CD4-positive, alpha-beta T cell treated with Interleukin-12 subunit alpha and Interleukin-12 subunit beta, for 1 hour (primary cell): ENCODE measurements at places on chromosomes 6 and 20.
A peak's percentile ranks its signal among the peaks of the same experiment; 100 is the strongest.

DNA sequence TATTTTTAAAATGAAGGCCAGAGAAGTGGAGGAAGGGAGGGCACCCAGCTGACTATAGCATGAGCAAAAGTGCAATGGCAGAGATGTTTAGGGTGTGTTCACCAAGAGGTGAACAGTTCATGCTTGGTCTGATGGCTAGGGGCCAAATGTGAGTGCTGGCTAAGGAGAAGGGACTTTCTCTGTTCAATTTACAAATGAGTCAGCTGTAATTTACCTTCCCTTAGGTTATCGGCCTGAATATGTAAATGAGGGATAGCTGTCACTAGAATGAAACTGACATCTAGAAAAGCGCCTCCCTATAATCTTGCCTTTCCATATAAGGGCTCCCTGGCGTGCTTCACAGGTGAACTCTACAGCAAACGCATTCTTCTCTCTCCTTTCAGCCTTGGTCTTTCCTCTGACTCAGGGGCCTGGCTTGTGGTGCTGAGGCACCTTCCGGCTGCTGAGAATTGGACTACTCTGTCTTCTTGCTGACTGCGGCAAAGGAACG is 114.7 kb upstream of the BACH2 start:
- DNase-seq: peak; percentile 74

GRCh38 chr6:33860706-33861474 is 57.1 kb upstream of the MLN start:
- DNase-seq: peak; percentile 28

DNA sequence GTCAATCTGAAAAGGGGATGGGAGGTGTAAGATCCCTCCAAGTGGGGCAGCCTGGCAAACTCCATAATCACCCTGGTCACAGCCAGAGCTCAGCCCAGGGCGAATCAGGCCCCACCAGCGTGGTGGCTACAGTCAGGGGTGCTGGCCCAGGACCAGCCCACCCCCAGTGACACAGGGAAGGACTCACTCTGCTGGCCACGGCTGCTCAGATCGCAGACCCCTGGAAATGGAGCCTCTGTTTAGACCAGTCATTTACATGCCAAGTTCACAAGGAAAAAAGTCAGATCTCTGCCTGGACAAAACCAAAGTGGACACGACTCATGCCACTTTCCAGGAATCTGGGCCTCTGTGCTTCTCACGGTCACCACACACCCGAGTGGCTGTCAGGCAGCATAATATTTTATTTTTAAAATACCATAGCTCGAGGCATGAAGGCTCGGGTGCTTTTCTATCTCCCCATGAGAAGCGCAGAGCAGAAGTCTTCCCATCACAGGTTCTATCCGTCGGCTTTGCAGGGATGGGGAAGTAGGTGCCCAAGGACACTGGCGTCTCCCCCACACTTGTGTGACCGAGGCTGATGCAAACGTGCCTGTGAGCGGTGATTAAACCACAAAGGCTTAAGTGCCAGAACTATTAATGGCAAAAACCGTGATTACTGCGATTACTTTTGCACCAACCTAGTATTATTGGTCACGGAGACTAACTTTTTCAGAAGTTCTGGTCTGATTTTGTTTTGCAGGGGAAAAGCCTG is 13.0 kb downstream of the PXDC1 start:
- DNase-seq: no peak

DNA sequence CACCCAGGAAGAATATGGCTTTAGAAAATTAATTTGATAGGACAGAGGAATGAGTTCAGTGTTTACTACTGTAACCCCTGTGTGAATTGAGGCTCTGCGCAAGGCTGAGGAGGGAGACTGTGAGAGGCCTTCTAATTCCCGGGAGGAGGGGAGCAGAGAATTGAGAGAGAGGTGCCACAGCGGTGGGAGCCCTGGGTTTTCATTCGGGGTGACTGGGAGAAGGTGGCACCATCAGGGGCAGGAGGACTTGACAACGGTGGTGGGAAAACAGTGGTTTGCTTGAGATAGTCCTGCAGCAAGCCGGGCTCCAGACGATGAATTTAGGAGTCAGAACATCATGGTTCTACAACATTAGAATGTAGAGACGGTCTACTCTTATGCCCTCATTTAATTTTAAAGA is 9.2 kb downstream of the DUSP22 start:
- DNase-seq: no peak

DNA sequence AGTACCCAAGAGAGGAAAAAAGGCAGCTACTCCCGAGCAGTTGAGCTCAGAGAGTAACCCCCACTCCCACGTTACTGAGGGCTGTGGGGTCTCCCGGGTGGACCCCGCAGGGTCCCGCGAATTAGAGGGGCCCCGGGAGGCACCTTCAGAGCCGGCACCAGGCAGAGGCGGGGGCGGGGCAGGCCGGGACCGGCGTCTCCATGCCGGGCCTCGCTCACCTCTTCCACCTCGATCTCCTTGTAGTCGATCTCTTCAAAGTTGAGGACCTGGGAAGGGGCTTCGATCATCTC is 381 bp downstream of the MAP3K7 start:
- DNase-seq: no peak

DNA sequence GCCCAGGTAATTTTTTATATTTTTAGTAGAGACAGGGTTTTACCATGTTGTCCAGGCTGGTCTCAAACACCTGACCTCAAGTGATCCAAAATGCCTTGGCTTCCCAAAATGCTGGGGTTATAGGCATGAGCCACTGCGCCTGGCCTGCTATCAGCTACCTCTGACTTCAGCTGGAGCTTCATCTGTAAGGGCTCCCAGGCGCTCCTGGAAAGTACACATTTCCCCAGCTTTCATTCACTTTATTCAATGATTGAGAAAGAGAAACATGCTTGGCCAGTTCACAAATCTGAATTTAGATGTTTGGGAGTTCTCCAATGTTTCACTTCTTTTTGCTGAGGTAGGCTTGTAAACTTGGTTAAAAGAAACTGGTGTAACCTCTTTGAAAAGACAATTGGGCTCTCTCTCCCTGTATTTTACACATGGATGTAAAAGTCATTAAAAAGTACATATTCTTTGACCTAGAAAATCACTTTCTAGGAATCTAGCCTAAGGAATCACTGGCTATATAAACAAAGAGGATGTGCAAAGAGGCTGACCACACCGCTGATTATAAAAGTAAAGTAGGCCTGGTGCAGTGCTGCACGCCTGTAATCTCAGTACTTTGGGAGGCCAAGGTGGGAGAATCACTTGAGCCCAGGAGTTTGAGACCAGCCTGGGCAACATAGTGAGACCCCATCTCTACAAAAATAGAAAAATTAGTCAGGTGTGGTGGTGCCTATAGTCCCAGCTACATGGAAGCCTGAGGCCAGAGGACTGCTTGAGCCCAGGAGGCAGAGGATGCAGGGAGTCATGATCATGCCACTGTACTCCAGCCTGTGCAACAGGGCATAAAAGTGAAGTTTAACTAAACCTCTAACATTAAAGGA is 128.9 kb downstream of the BACH2 start:
- no peak for DNase-seq

DNA sequence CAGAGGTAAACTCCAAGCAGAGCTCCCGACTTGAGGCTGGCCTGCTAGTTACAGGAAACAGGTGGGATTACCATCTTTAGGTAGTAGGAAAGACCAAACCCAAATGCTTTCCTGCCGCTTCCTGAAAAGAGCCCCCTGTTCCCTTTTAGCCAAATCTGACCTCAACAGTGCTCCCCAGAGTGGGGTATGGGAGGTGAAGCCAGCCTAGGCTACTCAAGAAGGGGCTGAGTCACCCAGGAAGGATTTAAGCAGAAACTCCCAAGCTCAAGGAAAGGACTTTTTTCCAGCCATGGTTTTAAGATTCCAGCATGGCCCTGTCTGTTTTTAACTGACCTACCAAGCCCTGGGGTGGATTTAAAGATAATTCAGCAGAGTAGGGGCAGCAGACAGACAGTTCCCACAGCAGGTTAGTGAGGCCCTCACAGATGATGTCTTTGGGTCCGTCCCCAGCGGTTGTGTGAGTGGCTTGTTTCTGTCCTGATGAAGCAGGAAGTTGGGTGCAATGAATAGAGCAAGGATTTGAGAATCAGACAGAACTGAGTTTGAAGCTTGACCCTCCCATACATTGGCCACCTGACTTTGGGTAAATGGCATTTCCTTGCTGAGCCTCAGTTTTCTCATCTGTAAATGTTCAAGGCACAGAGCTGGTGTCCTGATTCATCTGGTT is 76.9 kb upstream of the MAFB start:
- no peak for DNase-seq

GRCh38 chr6:73123632-73124329 is 101.5 kb downstream of the KHDC1L start:
- DNase-seq: no peak

- DNase-seq: no peak
Observed at GRCh38 chr6:35489995-35490791, 6.7 kb downstream of the TEAD3 start.

GRCh38 chr20:62142252-62143080 is 728 bp downstream of the PSMA7 start:
- no peak for DNase-seq

DNA sequence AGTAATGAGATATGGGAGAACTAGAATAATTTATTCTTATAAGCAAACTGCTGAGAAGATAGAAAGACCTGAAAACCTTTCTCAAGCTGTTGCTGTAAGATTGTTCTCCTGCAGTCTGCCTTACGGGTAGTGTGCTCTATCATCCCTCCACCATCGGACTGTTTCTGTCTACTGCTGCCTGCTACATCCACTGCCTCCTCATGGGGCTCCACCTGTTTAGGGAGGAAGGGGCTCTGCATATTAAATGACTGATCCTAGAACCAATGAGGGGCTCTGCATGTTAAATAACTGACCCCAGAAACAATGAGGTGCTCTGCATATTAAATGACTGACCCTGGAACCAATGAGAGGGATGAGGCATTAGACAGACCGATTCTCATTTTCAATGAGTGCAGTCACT is 654.6 kb downstream of the KIF16B start:
- DNase-seq: no peak

- DNase-seq: no peak
Observed at GRCh38 chr20:44358776-44359175, 3.3 kb downstream of the HNF4A start.

- no peak for DNase-seq
Observed at GRCh38 chr6:8758412-8758811, 323.1 kb upstream of the SLC35B3 start.

DNA sequence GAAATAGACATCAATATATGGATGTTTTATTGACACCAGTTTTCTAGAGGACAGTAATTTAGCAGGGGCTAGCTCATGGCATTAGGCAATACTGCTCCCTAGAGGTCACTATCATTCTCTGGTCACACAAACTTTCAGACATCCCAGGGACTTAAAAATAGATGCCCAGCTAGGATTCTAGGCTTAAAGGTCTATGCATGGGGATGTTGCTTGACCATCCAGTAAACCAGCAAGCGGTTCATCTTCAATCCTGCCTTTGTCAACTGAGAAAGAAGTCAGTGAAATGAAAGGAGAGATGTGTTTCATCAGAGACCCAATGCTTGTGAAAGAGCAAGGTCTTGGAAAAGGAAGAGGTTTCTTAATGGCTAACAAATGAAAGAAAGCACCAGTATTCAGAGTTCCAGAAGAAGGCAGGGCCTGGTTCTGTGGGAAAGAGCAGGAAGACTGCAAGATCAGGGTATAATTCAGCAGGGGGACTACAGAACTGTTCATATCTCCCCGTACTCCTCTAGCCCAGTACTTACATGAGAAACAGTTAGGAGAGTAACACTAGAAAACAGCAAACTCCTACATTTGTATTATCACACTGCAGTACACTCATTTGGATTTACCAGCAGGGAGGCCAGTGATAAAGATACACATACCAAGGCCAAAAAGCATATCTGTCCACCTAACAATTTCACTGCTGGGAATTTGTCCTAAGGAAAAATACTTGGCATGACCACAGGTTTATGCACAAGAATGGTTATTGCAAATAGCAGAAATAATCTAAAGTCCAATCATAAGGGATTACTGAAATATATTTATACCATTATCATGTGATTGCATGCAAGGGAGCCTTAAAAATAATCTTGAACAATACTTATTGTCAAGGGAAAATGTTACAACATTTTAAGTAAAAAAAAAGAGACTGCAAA is 151.4 kb upstream of the LAMA2 start:
- DNase-seq: no peak

DNA sequence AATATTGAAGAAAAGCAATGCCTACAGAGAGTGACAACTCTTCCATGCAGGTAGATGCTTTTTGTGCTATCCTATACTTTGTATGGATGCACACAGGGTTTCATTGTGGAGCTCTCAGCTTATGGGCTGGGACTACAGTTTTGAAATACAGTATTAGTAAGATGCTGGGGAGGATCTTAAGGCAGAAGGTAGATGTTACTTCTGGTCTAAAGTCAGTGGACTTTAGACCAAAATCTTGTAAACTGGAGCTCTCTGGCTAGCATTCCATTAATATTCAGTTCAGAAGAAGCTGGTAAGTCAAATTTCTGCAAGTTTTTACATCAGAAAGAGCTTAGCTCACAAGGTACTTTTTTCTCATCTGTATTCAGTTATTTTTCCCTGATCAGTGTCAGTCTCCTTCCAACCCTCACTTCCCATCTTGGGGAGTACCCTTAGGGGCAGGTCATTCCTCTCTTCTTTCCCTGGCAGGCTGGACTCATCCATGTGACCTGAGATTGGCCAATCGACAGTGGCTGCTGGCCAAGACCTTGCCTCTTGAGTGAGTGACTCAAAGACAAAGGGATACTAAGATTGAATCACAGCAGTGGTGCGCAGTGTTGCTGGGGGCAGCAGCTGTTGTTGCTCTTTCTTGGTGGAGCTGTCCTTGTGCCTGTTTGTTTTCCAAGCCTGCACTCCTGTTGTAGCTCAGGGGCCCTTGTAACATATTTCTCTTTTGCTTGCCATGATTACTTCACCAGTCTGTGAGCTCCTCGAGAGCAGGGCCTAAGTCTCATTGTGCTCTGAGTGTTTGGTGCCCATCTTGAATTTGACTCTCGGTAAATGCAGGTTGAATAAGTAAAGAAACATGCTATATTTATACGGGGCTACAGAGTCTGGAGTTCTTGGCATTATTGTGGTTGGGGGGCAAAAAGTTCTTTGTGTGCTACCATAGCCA is 2.8 kb upstream of the PHF20 start:
- peak; percentile 56 for DNase-seq

DNA sequence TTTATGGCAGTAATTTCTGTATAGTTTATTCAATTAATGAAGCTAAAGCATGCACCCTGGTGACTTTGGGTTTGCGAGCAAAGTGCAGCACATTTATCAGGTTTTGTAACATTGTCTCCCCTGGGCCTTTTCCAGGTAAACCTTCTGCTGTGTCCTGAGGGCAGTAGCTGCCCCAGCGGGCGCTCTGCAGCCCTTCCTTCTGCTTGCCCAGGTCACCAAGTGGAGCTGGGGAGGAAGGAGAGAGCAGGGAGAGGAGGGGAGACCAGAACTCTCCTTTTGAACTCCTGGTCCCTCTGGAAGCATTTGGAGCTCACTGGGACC is 145.6 kb downstream of the DLL1 start:
- no peak for DNase-seq

GRCh38 chr20:49219924-49220831 is 962 bp downstream of the DDX27 start:
- no peak for DNase-seq

DNA sequence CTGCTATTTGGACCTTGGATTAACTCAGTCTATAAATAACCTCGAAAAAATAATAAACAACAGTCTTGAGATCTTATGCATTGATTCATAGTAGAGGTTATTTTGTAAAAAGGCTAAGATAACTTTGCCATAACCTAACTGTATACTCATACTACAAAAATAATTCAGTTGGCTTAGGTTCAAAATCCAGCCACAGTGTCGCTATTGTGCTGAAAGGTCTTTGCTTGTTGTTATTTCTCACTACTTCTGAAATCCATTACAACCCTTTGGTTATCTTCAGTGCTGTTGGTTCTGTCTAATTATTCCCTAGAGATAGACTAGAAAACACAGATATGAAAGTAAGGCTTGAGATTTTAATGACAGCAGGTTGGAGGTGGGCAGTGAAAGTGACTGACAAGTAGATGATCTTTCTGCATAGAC is 74.4 kb downstream of the MKKS start:
- no peak for DNase-seq

- peak; percentile 67 for DNase-seq
Observed at GRCh38 chr6:26331218-26332073, 33.6 kb upstream of the BTN3A2 start.
